ENCODE measurements at places on chromosomes 12 and 14.

DNA sequence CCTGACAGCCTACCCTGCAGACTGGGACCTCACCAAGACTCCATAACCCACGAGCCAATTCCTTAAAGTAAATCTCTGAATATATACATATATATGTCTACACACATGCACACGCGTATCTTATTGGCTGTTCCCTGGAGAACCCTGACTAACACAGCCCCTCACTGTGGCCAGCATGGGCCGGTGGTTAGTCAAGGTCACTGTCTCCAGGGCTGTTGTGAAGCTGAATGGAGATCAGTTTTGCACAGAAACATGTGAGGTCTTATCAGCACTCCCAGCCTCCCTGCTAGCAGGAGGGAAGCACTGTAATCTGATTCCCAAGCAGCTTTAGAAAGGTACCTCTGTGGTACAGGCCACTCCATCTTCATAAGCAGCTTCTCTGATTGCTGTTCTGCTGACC, 46.6 kb upstream of the PLEKHG6 start:
- DNase-seq: no peak

DNA sequence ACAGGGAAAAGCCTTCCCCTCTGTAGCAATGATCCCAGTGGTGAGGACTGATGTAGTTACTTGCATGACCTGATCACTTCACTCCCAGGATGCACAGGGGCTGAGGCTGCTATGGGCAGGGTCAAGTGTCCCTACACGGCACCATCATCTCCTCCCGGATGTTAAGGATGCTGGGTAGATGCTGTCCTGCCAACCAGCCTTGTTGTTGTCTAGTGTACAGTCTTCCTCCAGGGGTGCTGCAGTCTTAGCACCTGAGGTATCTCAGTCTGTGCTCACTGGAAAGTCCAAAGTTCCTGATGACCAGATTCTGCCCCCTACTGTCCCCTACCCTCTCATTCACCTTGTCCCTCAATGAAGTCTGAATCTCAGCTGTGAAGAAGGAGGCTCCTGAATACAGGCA, 20.1 kb downstream of the CPM start:
- DNase-seq: no peak

DNA sequence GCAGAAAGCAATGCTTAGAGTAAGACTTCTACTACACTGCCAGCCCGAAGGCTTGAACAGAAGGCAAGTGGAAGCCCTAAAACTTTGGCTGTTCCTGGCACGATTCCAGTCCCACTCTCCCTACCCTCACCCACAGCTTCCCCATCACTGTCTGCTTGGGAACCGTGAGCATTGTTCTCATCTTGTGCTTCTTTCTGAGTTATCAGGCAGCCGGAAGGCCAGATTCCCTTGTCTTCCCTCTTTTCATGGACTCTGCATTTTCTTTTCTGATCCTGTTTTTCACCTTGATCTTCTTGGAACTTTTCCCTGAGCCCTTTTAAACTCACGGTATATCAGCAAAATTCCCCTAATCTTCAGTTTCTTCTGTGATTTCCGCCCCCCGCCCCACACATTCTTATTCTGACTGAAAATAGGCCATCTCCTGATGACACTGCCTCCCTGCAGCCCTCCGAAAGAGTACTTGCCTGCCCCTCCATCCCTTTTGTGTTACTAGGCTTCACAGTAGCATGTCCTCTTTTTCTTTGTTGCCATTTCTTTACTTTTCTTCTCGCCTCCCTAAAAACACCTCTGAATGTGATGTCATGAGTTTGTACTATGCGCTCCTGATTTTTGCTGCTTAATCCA, 29.9 kb downstream of the RCOR1 start:
- DNase-seq: no peak

DNA sequence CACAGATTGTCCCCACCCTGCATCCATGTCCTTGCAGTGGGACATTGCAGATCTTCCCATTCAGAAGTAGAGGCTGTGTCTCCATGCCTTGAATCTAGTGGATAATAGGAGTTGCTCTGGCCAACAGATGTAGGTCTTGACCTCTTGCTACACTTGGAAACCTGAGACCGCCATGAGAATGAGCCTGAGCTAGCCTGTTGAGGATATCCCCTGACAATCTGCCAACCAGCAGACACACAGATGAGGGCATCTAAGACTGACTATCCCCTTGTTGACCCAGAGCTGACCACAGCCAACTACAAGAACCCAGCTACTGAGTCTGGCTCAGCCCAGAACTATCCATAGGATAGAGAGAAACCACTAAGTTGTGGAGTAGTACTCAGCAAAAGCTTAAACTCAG, 161.1 kb upstream of the NOS1 start:
- DNase-seq: no peak

GRCh38 chr14:89394972-89395371, 22.1 kb downstream of the FOXN3 start:
- DNase-seq: no peak

- DNase-seq: no peak
Measured at GRCh38 chr14:49920935-49921334, 28.1 kb downstream of the ARF6 start.

- peak; percentile 80 for DNase-seq
Measured at GRCh38 chr14:59439256-59439965, 25.8 kb downstream of the GPR135 start.

DNA sequence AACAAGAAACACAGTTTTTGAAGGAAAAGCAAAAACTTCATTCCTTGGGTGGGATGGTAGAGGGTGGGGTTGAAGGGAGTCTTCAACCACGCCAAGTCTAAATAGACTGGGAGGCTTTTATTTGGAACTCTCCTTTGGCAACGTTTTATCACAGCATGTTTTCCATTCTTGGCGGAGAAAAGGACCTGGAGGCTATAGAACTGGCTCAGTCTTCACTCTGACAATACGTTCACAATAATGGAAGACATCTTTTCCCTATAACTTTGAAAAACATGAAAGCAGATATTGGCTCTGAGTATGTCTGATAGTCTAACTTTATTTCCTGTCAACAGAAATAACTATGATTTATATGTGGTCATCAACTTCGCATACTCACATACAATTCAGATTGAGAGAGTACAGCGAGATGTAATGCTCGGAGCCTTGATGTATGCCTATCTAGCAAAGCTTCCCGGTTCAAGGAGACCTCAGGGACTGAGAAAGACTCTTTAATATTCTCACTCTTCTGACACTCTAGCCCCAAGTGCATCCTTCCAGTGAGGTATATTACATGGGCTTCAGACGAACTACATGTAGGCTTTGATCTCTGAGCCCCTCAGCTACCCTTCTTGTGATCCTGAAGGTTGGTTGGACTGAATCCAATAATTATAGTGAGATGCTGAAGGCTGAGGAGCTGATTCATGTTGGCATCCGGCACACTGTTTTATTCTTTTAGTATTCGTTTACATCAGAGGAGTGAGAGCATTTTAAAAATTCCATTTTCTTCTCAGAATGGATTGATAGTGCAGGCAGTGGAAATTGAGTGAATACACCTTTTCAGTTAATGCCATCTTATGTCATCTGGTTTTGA, 14.0 kb downstream of the TMEM30B start:
- no peak for DNase-seq

- no peak for DNase-seq
Measured at GRCh38 chr14:68633131-68633991, 159.5 kb downstream of the ZFP36L1 start.

DNA sequence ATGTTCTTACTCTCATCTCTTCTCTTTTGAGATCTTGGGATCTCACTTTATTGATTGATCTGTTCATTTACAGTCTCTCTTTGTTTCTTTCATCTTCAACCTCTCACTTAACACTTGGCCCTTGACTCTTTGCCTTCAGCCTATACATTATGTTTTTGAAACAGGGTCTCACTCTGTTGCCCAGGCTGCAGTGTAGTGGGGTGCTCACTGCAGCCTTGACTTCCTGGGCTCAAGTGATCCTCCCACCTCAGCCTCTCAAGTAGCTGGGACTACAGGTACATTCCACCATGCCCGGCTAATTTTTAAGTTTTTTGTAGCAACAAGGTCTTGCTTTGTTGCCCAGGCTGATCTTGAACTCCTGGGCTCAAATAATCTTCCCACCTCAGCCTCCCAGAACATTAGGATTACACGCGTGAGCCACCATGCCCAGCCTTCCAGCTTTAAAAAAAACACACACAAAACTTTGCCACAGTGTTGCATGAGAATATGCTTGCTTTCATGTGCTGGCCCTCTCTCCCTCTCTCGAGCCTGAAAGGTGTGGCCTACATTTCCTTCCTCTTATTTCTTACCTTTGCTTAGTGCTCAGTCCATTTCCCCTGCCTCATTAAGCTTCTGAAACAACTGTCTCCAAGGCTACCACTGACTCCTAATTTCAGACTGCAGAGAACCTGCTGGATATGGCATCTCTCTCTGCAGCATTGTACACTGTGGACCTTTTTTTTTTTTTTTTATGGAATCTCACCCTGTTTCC, 9.9 kb downstream of the DIP2B start:
- DNase-seq: no peak

Data from trophoblast cell (in vitro differentiated cells and primary cell).